Hematopoietic multipotent progenitor cell treated with erythropoietin and hydrocortisone succinate and interleukin-3 and kit ligand, for 15 days (in vitro differentiated cells): ENCODE measurements at places on chromosomes 5 and 9.

DNA sequence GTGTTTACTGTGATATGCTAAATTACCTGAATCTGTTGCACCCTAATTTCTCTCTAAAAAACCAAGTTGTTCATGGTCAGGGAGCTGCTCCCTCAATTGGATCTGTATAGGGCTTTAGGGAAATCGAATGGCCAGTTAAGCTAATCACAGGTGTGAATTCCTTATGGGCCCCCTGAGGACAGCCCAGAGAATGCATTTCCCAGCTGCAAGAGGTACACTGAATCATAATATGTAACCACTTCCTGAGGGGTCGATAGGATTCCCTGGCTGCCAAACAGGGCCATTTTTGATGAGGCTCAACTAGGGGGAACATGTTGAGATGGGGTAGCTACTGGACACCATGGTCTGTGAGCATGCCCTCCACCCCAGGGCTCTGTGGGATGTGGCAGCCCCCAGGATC, 478.6 kb downstream of the CCDC171 start:
- no peak for DNase-seq

DNA sequence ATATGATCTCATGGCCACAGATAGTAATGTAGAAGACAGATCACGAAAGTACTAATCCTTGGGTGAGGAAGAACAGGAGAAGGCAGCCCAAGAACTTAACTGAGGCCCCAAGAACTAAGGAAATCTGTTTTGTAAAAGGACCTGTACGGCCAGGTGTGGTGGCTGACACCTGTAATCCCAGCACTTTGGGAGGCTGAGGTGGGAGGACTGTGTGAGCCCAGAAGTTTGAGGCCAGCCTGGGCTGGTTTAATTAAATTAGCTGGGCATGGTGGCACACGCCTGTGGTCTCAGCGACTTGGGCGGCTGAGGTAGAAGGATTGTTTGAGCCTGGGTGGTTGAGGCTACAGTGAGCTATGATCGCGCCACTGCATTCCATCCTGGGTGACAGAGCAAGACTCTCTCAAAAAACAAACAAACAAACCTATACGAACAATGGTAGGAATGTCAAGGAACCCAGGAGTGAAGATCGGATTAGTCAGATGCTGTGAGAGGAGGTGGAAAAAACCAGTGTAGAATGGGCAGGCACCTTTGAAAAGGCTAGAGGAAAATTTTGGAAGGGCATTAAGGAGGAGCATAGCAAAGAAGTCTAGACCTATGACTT, 283.8 kb upstream of the DMRT1 start:
- no peak for DNase-seq

GRCh38 chr9:105399117-105399516, 48.7 kb upstream of the FSD1L start:
- DNase-seq = no peak

- DNase-seq = no peak
Observed at GRCh38 chr9:134263596-134263995, 62.7 kb upstream of the RXRA start.

DNA sequence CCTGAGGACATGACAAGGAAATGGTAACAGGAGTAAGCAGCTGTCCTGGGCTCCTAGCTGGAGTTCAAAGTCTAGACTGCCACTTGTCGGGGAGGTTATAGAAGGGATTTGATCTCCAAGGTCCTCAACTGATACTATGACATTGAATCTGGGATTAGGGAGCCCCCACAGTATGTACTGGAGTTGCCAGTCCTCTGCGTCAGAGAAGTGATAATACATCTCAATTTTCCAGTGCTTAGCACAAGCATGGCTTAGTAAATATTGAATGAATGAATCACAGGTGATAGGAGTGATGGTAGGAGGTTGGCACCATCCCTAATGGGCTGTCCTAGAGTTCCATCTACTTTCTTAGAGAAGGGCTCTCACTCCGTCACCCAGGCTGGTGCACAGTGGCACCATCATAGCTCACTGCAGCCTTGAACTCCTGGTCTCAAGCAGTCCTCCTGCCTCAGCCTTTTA, 6.2 kb upstream of the TPM2 start:
- no peak for DNase-seq

GRCh38 chr5:153880106-153880505, 158.6 kb downstream of the FAM114A2 start:
- DNase-seq = no peak

- DNase-seq = no peak
Observed at GRCh38 chr5:54874337-54875021, 110.9 kb downstream of the ESM1 start.

GRCh38 chr5:14156650-14157492, 13.7 kb downstream of the TRIO start:
- DNase-seq = no peak
